ENCODE measurements at places on chromosomes 6 and 20. TPM values are rescaled to one million over a fixed set of nuclear protein-coding genes. Genes with fewer than 3 reads are reported as not detected.
A peak's percentile ranks its signal among the peaks of the same experiment; 100 is the strongest.

Gene RNF144B
- total RNA-seq, result 17.1 TPM

GRCh38 chr6:52953911-52954839, 40.9 kb downstream of the GSTA4 start:
- DNase-seq, result no peak

DNA sequence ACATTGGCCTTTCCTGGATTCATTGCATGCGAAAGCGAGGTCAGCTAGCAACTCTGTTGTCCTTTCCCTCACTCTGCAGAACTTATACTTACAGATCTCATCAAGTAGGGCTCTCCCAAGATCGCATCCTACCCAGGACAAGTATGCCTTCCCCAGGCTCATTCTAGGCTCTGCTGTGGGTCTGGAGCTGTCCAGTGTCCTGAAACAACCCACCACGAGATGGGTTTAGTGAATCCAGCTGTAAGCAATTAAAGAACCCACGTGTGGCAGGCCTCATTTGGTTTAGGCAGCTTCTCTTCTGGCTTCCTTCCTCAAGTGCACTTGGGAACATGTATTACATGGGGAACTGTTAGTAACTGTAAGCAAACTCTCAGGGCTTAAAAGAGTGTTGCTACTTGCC, 406.5 kb upstream of the CHD6 start:
- no peak for DNase-seq

GRCh38 chr6:27237089-27237803, 10.3 kb upstream of the PRSS16 start:
- DNase-seq, result no peak

GRCh38 chr6:55775029-55775318, 100.4 kb downstream of the BMP5 start:
- no peak for DNase-seq

Gene TREM1
- 0.67 TPM for total RNA-seq

DNA sequence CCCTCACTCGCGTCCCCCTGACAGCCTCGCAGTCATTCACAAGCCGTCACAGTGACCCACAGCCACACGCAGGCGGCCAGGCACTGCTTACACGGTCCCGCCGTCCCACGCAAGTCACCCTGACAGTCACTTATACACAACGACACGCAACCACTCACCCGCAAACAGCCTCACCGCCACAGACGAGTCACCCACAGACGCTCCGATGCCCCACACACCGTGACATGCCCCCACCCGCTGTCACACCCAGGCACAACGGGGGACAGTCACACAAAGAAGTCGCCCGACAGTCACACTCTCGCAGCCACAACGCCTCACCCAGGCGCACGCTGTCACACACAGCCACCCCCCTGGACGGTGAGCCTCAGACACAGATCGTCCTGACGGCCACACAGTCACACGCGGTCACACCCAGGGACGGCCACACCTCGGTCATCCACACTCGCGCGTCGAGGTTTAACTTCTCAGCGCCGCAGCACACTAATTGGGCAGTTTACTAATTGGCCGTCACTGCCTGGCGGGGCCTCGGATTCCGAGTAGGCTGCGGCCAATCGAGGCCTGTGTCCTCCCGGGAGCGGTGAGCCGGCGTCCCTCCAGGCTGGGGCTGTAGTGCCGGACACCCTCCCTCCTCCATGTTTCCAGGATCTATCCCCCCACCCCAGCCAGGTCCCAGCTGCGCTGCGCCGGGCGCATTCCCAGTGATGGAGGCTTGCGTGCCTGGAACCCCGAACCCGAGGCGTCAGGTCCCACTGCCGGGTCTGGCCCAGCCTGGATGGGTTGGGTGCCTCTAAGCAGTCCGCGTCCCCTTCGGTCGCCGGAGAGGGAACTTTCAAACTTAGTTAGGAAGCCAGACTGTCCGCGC, 790 bp downstream of the TOX2 start:
- DNase-seq, result no peak

DNA sequence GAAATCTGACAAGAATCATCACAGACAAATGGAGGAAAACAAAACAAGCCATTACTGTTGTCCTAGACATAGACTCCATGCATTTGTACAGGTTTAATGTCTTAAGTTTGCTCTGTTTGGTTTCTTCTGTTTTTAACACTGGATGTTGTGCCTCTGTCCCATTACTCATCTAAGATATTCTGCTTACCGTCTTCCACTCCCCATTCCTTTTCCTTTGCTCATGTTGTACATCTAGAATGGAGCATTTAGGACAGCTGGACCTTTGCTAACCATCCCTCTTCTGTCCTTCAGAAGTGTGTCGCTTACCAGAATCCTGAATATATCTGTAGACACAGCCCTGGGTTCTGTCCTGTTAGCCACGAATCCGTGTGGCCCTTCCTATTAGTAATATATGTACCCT, 35.2 kb downstream of the RAB22A start:
- DNase-seq, result no peak

DNA sequence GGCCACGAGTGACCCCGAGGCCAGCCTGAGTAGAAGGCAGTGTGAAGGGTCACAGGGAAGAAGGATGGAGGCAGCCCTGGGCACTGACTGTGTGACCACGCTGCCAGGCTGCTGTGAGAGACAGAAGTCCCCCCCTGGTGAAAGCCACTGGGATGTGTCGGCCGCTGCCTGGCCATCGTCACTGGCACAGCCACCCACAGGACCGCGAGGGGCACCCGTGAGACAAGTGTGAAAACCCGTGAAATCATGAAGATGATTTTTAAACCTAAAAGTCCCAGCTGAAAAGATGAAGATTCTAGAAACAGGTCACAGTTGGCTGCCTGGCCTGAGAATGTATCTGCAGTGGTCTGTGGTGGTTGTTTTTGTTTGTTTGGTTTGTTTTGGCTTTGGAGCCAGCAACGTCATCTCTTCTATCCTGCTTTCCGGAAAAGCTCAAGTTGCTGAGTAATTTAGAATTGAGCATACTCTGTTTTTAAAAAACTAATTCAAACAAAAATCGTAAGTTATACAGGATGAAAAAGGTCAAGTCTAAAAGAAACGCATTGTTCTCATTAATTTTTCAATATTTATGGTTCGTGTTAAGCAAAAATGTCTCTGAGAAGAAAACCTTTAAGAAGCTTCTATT, 94.7 kb downstream of the HUS1B start:
- DNase-seq, result no peak

DNA sequence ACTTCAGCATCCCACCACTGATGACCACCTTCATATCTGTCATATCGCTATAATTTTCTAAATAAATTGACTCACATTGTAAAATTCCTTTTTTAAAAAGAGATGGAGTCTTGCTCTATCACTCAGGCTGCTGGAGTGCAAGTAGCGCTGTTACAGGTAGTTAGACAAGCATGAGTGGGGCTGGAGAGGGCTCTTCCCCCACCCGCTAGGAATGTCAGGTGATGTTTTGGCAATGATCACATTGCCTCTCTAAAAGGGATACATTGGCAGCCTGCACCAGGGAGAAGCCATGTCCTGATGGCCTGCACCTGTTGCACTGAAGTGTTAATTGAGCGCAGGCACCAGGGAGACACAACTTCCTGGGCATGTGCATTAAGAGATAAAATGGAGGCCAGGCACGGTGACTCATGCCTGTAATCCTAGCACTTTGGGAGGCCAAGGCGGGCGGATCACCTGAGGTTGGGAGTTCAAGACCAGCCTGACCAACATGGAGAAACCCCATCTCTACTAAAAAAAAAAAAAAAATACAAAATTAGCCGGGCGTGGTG, 16.9 kb upstream of the SLC22A16 start:
- DNase-seq, result no peak

GRCh38 chr6:5707281-5708045, 299.3 kb downstream of the NRN1 start:
- DNase-seq, result no peak

Gene ABHD16B
- total RNA-seq, result not detected

DNA sequence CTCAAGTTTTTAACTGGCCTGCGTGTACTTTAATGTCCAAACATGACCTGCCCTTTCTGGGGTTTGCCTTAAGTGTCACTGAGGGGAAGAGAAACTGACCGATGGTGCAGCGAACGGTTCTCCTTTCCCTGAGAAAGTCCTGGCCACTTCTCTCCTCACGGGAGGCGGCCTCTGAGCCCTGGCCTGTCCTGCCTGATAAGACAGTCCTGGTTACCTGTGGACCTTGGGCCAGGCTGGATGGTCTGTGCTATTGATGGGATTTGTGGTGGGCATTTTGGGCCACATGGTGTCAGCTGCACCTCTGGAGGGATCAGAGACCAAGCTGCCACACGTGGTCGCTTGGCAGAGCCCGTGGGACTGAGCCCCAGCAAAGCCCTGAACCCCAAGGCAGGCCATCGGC, 11.6 kb upstream of the NTSR1 start:
- DNase-seq, result no peak

Gene CPNE5
- 10.0 TPM for total RNA-seq

Gene MYLK2
- 0.19 TPM for total RNA-seq

GRCh38 chr6:169620171-169621130, 81.4 kb downstream of the WDR27 start:
- no peak for DNase-seq

DNA sequence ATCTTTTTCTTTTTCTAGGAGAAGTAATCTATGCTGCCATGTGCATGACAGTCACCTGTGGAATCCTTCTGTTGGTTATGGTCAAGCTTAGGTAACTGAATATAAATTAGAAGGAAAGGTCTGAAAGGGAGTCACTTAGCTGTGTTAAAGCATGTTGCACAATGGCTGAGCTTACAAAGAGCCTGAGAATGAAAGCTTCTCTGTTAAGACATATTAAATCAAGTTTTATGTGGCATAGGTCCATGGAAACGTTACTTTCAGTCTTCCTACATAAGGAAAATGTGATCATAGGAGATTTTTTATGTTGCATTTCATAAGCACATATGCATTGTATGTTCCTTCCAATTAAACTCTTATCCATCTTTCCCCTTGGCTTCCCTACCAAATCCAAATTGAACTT, 72.1 kb downstream of the GFRAL start:
- DNase-seq, result no peak

DNA sequence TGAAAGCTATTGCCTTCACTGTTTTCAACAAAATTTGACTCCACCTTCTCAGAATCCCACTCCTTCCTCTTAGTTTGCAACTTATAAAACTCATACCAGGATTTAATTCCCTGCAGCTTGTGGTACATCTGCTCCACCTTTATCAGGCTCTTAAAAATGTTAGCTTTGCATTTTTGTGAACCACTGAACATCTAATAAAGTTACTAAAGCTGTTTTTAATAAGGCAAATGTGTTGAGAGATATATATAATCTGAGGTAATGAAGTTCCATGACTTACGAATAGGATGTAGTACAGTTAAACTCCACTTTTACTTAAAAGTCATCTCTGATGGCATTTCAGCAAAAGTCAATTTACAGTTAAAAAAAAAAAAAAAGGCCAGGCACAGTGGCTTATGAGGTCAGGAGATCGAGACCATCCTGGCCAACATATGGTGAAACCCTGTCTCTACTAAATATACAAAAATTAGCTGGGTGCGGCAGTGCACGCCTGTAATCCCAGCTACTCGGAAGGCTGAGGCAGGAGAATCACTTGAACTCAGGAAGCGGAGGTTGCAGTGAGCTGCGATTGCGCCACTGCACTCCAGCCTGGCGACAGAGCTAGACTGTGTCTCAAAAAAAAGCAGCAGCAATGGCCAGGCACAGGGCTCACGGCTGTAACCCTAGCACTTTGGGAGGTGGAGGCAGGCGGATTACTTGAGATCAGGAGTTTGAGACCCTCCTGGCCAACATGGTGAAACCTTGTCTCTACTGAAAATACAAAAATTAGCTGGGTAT, 106.2 kb downstream of the KIF13A start:
- peak; percentile 78 for DNase-seq

Gene HLA-DMB
- total RNA-seq, result 10.4 TPM

Gene MATN4
- not detected for total RNA-seq

Gene PDE7B
- total RNA-seq, result 18.6 TPM

- no peak for DNase-seq
Measured at GRCh38 chr6:113823916-113824315, 33.2 kb upstream of the MARCKS start.

- DNase-seq, result no peak
Measured at GRCh38 chr20:3162080-3162611, 2.5 kb upstream of the FASTKD5 start.

Gene GPX5
- total RNA-seq, result not detected

Gene ZSCAN9
- total RNA-seq, result 8.2 TPM

Gene CNKSR3
- total RNA-seq, result 19.7 TPM

GRCh38 chr6:72080260-72080941, 194.1 kb downstream of the RIMS1 start:
- no peak for DNase-seq

GRCh38 chr20:62518911-62519310, 43.1 kb upstream of the GATA5 start:
- DNase-seq, result no peak

DNA sequence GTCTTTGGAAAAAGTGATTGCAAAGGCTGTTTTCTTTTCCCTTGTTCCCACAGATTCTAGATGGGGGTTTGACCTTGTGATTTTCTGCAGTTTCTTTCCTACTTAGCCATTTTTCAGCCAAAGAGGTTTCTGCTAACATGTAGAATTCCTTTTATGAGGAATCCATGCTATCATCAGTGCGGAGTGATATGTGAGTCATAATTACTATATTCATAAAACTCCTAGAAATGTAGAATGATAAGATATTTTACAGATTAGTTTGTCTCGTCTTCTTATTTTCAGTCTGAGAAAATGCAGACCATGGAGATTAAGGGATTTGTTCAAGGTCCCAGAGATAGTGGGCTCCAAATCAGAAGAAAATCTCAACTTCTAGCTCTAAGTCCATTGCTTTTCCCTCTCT, 98.6 kb downstream of the KCNQ5 start:
- no peak for DNase-seq

DNA sequence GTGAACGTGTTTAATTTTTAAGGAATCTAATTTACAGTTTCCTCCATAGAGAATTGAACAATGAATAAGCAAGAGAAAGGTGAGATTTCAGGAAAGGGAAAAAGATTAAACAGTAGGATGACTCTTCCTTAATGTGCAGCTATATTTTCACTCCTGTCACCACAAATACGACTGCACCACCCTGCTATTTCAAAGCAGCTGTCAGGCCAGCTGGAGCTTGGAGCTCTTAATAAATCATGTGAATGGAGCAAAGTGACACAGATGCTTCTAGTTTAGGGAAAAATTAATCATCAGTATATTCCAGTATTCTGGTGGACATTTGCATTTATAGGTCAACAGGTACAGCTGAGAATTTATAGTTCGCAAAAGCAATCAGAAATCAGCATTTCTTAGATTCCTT, 56.5 kb upstream of the PKIB start:
- DNase-seq, result no peak

GRCh38 chr6:104855507-104855906, 4.2 kb downstream of the HACE1 start:
- DNase-seq, result no peak

Gene CST7
- 0.48 TPM for total RNA-seq

GRCh38 chr6:3292431-3293197, 33.9 kb downstream of the PSMG4 start:
- no peak for DNase-seq

- DNase-seq, result no peak
Measured at GRCh38 chr6:84273048-84273809, 45.8 kb upstream of the CEP162 start.

GRCh38 chr20:55142932-55143331, 667.5 kb downstream of the DOK5 start:
- DNase-seq, result no peak

Gene MMP24
- total RNA-seq, result 0.13 TPM

Gene KHDC1L
- not detected for total RNA-seq

Gene SMLR1
- not detected for total RNA-seq

Data from Right ventricle myocardium superior (tissue), 1 donor.